Pons (tissue), 1 donor: ENCODE measurements at places on chromosomes 16 and 17.

GRCh38 chr16:67426950-67427349, 4.0 kb upstream of the HSD11B2 start:
- no peak for DNase-seq

GRCh38 chr16:72985995-72986394, 61.9 kb downstream of the ZFHX3 start:
- DNase-seq = no peak

GRCh38 chr17:45431531-45432404, 902 bp downstream of the ARHGAP27 start:
- no peak for DNase-seq

DNA sequence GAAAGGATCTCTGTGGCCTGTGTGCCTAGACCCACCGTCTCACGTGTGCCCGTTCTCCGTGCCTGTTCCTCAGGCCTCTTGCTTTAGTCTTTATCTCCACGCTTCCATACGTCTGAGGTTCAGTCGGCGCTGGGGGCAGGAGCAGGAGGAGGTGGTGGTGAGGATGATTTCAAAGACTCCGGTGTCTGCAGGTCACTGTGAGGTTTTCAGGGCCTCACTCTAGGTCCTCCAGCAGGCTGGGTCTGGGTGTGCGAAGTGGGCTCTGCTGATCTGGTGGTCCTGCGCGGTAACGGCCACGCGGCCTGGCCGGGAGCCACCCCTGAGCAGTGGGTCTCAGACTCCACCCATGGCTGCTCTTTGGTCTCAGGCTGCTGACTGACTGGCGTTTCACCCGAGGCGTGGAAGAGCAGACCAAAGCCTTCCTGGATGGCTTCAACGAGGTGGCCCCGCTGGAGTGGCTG, 14.4 kb upstream of the CLEC18A start:
- DNase-seq = no peak

GRCh38 chr16:23564575-23565363, 7.2 kb downstream of the UBFD1 start:
- no peak for DNase-seq

- DNase-seq = no peak
These were observed 1179.5 kb upstream of the GOT2 start for GRCh38 chr16:59913666-59914065.

GRCh38 chr16:4917117-4917516, 19.8 kb downstream of the PPL start:
- DNase-seq = no peak
